ENCODE measurements at places on chromosomes 4 and X.

GRCh38 chr4:130044788-130045531 is 949.0 kb downstream of the C4orf33 start:
- DNase-seq: no peak

GRCh38 chr4:184382189-184382846 is 92.0 kb downstream of the IRF2 start:
- DNase-seq: no peak

DNA sequence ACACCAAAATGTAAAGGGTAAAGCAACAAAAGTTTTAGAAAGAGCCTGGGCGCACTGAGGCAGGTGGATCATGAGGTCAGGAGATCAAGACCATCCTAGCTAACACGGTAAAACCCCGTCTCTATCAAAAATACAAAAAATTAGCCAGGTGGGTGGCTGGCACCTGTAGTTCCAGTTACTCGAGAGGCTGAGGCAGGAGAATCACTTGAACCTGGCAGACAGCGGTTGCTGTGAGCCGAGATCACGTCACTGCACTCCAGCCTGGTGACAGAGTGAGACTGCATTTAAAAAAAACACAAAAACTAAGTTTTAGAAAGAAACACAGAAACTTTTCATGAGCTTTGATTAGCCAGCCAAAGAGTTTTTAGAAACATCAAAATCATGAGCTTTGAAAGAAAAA is 76.5 kb downstream of the APBB2 start:
- no peak for DNase-seq

DNA sequence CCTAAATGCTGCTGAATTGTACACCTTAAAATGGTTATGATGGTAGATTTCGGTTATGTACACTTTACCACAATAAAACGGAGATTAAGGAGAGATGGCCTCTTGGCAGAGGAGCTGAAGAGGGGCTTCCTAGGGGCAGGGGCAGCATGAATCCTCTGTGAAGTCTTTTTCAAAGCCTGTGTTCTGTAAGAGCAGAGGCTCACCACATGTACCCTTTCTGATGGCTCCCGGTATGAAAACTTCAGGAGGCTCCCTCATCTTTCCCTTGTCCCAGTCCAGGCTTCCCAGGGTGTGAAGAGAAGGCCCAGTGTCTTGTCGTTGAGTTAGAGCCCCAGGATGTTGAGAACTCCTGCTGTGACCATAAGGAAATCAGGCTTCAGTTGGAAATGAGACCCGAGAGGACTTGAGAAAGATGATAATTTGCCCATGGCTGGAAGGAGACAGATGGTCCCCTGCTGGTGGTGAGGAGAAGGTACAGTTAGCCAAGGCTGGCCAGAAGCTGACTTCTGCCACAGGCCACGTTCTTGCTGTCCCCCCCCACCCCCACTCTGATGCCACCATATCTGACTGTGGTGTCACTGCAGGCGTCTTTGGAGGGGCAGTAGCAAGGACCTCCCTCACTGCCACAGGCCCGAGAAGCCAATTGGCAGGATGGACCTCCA is 31.8 kb upstream of the MTM1 start:
- DNase-seq: no peak

GRCh38 chr4:93633721-93634120 is 194.8 kb upstream of the ATOH1 start:
- no peak for DNase-seq

DNA sequence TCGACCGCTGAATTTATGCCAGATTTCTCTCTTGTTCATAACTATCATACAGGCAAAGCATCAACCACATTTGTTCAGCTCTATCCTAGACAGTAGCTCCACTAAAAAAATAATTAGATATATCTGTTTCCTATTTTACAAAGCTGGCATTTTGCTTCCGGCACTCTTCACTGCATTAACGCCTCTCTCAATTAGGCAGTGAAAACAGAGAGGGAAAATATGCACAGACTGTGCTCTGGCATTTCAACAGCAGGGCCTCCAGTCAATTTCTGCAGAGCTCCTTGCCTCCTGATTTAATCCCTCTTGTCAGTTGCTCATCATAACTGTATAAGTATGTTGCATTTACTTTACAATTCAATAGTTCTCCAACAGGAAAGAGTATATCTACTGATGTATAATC is 666.9 kb upstream of the INTU start:
- DNase-seq: no peak

DNA sequence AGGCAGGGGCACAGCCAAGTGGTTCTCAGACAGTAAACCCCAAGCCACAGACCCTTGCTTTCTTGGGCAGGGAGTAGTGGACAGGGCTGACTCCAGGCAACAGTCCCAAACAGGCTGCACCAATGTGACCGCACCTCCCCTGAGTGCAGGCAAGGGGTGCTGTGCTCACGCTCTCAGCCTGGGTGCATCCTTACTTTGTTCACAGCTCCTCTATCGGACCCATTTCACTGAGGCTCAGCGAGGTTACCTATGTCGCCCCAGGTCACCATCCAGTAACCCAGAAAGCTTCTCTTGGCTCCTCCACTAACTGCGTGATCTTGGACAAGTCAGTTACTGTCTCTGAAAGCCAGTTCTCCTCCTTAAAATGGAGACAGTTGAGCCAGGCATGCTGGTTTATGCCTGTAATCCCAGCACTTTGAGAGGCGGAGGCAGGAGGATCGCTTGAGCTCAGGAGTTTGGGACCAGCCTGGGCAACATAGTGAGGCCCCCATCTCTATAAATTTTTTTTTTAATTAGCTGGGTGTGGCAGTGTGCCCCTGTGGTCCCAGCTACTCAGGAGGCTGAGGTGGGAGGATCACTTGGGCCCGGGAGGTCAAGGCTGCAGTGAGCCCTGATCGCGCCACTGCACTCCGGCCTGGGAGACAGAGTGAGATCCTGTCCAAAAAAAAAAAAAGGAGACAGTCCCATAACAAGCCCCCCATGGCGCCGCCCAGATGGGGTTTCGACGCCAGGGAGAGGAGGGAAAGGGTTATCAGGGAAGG is 823 bp upstream of the MAN2B2 start:
- DNase-seq: no peak

GRCh38 chr4:176834531-176834930 is 41.8 kb upstream of the VEGFC start:
- no peak for DNase-seq

DNA sequence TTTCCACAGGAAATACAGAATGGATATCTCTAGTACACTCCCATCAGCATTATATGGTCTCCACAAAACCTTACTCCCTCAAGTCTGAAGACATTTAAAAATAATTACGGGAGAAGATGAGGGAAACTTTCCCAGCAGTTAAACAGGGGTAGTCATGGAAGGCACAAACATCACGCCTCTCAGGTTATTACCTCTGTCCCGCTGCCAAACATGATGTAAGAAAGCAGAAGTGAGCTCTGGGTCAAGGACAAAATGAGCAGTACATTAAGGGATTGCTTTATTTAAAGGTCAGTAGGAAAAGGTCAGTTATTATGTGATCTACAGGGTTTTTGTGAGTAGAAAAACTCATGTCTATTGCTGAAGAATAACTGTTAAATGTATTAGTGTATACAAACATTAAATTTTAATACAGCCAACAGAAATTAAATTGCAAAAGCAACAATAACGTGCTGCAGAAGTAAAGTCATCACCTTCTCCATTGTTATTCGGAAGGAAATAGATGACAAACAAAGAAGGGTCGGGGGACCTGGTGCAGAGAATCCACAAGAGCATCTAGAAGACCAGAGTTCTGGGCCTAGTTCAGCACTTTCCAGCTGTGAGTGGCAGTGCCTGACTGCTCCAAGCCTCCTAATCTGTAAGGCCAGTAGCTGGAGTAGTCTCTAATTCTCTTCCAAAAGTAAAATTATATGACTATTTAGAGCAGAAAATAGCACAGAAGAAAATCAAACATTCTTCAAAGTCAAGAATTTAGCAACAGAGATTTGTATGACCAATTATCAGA is 171.2 kb downstream of the PPP3CA start:
- DNase-seq: no peak

DNA sequence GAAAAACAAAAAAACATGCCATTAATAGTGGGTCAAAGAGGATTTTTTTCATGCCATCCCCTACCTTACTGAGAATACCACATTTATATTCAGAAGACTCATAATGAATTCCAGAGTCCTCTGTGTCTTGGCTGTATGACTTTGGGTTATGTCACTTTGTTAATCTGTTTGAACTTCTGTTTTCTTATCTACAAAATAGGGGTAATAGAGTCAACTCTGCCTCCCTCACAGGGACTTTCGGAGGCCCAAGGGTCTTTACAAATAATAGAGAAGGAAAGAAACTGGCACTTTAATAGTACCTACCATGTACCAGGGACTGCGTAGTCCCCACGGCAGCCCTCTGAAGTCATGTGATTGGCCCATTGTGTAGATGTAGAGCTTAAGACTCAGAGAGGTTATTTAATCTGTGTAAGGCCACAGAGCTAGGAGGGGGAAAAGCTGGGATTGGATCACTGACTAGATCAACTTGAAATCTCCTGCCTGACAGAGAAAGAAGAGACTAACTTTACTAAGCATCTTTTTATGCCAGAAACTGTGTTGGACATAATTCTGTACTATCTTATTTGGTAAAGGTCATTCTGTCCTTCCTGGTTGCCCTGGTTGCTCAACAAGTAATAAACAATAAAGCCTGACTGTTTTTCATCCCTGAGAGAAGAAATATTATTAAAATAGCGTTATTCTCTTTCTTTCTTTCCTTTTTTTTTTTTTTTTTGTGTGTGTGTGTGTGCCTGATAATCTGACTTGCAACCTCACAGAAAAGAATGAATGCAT is 59.6 kb downstream of the NFKB1 start:
- no peak for DNase-seq

DNA sequence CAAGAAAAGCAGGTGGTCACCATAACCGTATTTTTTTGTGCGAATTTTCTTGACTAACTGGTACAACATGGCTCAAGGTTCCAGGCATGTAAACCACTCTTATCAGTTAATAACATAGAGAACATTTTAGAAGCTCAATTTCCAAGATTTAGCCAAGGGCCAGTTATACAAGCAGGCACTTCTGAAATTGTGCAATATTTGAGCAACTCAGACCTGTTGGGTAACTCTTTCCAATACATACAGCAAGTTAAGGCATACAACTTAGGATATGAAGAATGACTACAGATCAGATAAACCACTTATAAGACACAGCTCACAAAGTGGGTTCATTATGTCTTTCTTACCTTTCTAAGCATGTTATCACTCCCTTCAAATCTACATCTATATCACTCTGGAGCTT is 43.9 kb downstream of the ZNF280C start:
- DNase-seq: no peak

- DNase-seq: peak; percentile 52
Observed at GRCh38 chrX:10110984-10111363, 45.8 kb upstream of the CLCN4 start.

- DNase-seq: peak; percentile 92
Observed at GRCh38 chr4:1856071-1856942, at the start of gene LETM1. Gene LETM1 (minus strand): TSS chr4:1856156. CDS start chr4:1855950, 206 bp downstream.

DNA sequence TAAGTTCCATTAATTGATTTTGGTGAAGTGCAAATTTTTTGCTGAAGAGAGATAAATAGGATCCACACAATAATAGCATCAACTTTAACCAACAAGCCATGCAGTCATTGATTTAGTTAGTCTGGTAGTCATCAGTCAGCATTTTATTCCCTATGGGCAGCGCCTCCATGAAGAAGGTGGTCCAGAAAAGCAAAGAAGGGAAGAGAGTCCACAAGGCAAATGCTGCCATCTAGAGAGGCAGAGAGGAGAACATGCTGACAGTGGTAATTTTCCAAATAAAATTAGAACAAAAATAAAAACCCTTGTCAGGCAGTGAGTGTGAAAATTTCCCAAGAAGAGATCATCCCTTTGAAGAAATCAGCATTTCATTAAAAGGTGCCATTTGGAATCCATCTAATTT is 366.7 kb upstream of the FAM241A start:
- DNase-seq: no peak

- no peak for DNase-seq
Observed at GRCh38 chr4:187090401-187090800, 366.7 kb upstream of the FAT1 start.

GRCh38 chr4:90950385-90950841 is 823.2 kb downstream of the CCSER1 start:
- no peak for DNase-seq

DNA sequence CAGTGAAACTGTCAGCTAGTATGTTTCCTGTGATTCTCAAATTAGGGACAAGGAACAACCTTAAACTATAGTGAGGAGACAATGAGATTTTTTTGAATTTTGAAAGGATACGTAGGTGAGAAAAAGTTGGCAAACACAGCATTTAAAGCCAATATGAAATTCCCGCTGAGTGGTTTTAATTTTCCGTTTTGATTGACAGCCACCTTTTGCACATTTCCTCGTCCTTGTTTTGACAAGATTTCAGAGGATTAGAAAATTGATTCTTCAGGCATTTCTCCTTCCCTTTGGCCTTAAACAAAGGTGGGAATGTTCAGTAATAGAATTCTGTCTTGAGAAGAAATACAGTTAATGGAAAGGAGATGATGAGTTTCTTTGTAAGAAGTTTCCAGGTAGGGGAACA is 52.2 kb downstream of the RAPGEF2 start:
- DNase-seq: no peak

DNA sequence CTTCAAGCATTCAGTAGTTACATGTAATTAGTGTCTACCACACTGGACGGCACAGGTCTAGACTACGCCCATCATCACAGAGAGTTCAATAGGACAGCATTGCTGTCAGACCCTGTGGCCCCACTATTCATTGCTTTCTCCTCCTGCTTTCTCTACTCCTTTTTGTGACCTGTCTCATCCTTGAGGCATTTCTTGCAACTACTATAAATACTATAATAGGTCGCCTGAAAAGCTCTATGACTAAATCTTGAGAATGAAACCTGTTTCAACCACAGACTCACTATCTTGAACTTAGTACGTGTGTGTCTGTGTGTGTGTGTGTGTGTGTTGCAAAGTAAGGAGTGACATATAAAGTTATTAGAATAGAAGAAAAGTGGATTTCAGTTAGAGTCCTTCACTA is 252.9 kb upstream of the KLF3 start:
- DNase-seq: no peak

DNA sequence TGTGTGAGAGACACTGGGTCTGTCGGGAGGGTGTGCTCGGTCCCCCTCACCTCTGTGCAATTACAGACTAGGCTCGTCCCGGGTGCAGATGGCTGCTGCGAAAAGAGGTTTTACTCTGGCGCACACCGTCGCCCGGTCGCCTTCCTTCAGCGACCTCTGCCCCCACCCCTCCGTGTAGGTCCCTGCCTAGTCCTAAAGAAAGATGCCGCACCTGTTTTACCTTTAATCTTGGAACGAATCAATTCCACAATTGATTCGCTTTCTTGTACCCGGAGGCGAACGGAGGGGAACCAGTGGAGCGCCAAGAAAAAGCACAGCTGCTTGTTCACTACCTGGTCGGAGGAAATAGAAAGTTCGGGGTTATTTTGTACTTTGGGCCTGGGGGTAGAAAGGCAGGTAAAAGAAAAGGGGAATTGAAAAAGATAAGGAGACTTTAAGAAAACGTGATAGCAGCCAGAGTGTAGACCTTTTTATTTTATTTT is 1.2 kb downstream of the NPNT start:
- no peak for DNase-seq
